ENCODE measurements at places on chromosomes 7 and 10. TPM values are rescaled to one million over a fixed set of nuclear protein-coding genes. Genes with fewer than 3 reads are reported as not detected.

NXPH1 gene
- 1.0 TPM for total RNA-seq

EVX1 gene
- 0.80 TPM for total RNA-seq

- DNase-seq = no peak
Measured at GRCh38 chr7:111531993-111532392, 30.3 kb downstream of the IMMP2L start.

DNA sequence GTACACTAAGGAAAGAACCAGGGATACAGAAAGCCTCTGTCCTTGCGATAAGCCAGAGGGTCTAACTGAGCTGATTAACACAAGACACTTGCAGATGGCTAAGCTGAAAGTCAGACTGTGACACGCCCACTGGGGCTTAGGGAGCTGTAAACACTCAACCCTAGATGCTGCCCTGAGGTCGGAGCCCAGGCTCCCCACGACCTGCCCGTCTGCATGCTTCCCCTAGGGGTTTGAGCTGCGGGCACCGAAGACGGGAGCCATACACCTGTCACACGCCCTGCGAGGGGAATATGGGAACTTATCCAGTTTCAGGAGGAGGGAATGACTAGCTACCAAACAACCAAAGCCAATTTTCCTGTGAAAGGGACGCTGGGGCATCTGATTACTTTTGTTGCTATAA is 96.0 kb downstream of the HTR5A start:
- no peak for DNase-seq

UPK3B gene
- total RNA-seq = not detected

WEE2 gene
- total RNA-seq = not detected

ACSL5 gene
- not detected for total RNA-seq

MKLN1 gene
- total RNA-seq = 47.5 TPM

All from neural crest cell (in vitro differentiated cells).